Right renal cortex interstitium (tissue), 3 donors: ENCODE measurements at places on chromosomes 12 and 14.

DNA sequence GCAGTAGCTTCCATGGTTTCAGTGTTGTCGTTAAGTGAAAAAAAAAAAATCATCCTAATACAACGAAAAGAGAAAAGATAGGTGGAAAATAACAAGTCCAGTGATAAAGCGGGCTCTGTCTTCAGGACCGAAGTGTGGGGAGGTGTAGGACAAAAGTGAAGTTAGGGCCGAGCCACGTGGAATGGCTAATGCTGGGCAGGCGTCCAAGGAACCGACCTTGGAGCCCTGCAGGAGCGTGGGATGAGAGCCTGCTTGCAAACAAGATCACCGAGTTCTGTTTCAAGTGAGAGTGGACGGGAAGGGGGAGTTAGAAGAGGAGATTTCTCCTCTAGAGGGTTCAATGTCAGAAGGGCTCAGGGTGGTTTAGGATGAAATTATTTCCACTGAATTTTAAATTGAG lies 22.2 kb downstream of the A2ML1 start:
- DNase-seq, result no peak

- DNase-seq, result no peak
Measured at GRCh38 chr12:130768120-130768519, 52.0 kb upstream of the RIMBP2 start.

DNA sequence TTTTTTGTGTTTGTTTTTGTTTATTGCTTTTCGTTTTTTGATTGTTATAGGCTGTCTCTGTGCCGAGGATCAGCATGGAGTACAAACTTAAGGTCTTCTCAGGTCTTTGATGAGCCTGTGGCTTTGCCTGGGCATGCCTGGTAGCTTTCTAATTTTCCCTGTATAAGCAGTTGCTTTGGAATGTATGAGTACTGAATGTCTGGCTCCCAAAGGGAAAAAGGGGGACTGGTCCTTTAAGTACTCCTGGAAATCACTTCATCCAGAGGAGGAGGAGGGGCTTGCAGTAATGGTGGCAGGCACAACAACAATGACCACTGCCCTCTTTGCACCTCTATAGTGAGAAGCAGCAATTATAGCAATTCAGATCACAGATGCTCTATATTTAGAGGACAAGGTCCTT lies 67.6 kb upstream of the TTC7B start:
- DNase-seq, result no peak

GRCh38 chr12:30211743-30212142 lies 428.0 kb upstream of the TMTC1 start:
- DNase-seq, result no peak

- no peak for DNase-seq
Measured at GRCh38 chr12:25459541-25459951, 93.5 kb downstream of the LMNTD1 start.

DNA sequence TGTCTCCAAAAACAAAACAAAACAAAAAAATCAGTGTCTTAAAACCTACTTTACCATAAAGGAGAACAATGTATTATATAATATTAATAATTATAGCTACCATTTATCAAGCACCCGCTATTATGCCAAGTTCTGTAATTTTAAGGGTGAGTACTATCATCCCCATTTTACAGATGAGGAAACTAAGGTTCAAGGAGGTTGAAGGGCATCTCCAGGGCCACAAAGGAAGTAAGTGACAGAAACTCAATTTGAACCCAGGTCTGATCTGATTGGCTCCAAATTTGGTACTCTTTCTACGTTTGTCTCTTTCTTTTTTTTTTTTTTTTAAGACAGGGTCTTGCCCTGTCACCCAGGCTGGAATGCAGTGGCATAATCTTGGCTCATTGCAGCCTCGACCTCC lies 115.4 kb downstream of the BCAT1 start:
- no peak for DNase-seq

GRCh38 chr12:121513464-121514183 lies 67.2 kb downstream of the KDM2B start:
- DNase-seq, result no peak

- DNase-seq, result no peak
Measured at GRCh38 chr12:73057428-73057827, 785.3 kb downstream of the TRHDE start.

- no peak for DNase-seq
Measured at GRCh38 chr14:73216030-73216429, 21.3 kb upstream of the PAPLN start.

GRCh38 chr12:124510301-124510970 lies 57.0 kb downstream of the NCOR2 start:
- no peak for DNase-seq

DNA sequence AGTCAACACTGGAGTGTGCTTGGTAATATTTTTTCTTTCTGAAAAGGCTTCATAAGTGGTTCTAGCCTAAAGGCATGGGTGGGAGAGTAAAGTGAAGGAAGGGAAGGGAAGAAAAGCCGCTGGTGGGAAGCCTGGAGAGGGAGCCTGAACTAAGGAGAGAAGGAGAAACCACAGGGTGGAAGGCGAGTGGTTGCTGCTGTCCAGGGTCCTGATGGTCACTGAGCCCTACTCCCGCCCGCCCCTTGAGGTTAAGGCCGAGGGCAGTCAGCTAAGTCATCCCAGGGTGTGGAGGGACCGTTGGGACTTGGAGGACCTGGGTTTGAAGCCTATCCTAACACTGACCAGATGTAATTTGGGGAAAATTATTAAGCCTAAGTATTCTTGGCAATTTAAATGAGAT lies 189.1 kb downstream of the PIWIL1 start:
- DNase-seq, result peak; percentile 27

DNA sequence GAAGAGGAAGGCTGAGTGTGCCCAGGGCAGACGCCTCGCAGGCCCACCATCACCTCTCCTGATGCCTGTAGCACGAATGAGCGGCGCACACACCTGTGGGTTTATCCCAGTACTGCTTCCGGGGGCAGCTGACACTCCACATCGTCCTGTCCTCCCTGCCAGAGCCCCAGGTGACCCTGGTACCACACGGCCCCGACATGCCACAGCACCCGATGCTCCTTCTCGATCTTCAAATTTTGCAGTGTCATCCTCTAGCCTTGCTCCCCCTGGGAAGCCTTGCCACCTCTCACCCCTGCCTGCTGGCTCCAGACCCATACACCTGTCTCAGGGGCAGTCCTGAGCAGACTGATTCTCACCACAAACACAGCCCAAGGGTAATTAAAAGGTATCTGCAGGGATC lies 40.6 kb downstream of the ANO2 start:
- DNase-seq, result no peak

- DNase-seq, result no peak
Measured at GRCh38 chr12:9449181-9449580, 158.5 kb downstream of the KLRB1 start.

DNA sequence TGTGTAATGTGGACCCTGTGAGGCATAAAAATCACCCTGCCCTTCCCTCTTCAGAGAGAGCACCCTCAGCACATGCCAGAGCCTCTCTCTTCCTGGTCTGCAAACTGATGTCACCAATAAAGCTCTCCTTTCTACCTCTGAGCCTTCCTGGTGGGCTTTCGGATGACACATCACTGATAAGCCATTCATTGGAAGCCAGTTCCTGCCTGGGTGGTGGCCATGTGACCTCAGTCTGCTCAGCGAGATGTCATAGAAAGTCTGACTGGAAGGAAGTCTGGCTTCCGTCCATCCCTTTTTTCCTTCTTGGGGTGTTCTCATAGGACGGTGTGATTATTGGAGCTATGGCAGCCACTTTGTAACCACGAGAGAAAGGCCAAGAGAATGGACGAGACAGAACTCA lies 95.7 kb downstream of the PIWIL1 start:
- no peak for DNase-seq

- no peak for DNase-seq
Measured at GRCh38 chr12:11719678-11720099, 70.2 kb downstream of the ETV6 start.

DNA sequence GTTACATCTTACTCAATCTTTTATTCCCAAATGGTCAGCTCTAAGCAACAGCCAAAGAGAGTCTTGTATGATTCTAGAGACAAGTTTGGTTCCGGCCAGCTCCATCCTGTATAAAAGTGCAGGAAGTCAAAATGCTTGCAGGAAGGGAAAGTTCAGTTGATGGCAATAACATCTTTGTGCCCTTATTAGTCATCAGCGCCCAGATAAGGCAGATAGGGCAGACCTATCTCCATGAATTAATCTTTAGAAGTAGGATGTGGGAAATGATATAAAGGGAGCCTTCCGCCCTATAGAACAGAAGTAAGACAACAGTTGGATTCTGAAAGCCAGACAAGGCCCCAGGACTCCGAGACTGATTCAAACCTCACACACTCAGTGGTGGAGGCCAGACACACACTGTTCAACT lies 6.4 kb downstream of the GNS start:
- DNase-seq, result no peak

- DNase-seq, result no peak
Measured at GRCh38 chr12:108630481-108631207, 3.0 kb downstream of the SELPLG start.

- DNase-seq, result no peak
Measured at GRCh38 chr12:122862110-122862634, 26.9 kb downstream of the HIP1R start.

GRCh38 chr12:52739963-52740362 lies 36.6 kb upstream of the KRT77 start:
- DNase-seq, result no peak

DNA sequence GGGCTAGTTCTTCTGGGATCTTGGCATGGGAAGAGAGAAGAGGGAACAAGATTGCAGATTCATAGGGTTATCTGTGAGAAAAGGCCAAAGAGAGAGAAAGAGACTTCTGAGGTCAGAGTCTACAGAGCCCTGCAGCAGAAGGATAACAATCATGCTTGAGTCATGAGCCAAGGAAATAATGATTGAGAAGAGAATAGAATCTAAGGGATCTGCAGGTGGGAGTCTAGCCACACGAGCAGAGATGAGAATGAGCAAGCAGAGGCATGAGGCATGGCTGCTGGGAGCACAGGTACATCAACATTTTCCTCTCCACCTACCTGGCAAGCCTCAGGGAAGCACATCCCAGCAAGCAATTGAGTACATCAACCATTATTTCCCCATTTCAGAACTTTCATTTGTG lies 303.7 kb downstream of the LRIG3 start:
- DNase-seq, result no peak

- DNase-seq, result no peak
Measured at GRCh38 chr12:79522257-79522988, 168.3 kb downstream of the PAWR start.

GRCh38 chr12:95397571-95397970 lies 76.4 kb upstream of the METAP2 start:
- no peak for DNase-seq

GRCh38 chr12:102167821-102168604 lies 29.6 kb downstream of the PMCH start:
- DNase-seq, result no peak

- no peak for DNase-seq
Measured at GRCh38 chr12:57456145-57456700, 1.1 kb downstream of the INHBE start.

GRCh38 chr12:79988368-79988767 lies 53.5 kb upstream of the PPP1R12A start:
- DNase-seq, result no peak

GRCh38 chr12:3379079-3379478 lies 111.9 kb upstream of the PRMT8 start:
- no peak for DNase-seq

- no peak for DNase-seq
Measured at GRCh38 chr14:97490521-97491070, 693.4 kb downstream of the VRK1 start.

DNA sequence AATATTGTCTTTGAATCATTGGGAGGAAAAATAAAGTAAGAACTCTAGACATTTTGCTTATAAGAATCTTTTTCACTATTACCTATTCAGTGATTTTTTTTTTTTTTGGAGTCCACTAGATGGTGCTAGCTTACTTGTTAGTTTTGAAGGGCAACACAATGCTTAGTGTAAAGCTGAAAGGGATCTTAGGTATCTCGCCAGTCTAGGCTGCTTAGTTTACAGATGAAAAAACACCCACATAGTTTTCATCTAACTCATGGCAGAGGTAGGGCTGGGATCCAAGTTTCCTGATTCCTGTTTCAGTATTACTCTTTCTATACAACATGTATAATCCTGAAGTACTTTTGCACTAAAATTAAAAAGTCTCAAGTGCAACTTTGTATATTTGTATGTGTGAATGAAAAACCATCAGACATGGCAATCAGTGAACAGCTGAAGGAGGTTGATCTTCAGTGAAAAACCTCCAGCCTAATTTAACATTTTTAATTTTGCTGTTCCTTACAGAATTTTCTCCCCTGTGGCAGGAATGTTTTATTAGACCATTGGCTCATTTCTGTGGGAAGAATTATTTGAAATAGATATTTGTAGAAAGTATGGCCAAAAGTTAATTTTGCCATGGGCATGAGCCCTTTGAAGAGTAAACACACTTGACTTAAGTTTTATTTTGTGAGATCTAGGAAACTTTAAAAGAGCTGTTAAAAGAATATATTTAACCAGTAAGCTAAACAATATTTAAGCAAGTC lies 40.7 kb downstream of the LRRIQ1 start:
- DNase-seq, result no peak

- DNase-seq, result no peak
Measured at GRCh38 chr14:22515929-22516328, 73.1 kb downstream of the DAD1 start.

DNA sequence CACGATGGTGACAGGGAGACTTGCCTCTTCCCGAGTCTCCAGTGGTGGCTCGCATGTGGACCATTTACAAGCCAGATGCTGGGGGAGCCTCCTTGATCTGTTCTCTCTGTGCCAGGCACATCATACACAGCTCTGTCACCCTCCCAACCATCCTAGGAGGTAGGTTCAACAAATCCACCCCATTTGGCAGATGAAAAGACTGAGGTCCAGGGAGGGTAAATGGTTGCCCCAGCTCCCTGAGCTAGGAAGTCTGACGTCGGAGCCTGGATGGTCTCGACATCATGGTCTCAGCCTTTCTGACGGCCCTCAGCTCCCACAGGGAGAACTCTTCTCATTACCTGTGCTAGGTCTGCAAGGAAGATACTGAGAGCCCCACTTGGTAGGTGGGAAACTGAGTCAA lies 189.6 kb downstream of the RBM19 start:
- no peak for DNase-seq

DNA sequence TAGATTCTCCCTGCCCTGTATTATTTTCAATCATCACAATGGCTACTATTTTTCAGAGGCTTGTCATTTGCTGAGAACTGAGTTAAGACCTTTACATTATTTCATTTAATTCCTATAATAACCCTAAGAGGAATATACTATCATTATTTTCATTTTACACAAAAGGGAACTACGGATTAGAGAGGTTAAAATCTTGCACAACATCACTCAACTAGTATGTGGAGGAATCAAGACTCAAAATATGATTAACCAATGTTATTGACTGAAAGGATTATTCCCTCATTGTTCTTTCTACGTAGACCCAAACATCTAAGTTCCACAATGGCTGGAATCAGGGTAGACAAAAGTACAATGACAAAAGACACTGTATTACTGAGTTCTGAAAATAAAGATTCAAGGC lies 45.0 kb downstream of the GPR65 start:
- no peak for DNase-seq

GRCh38 chr14:54706769-54707168 lies 139.8 kb downstream of the SAMD4A start:
- DNase-seq, result no peak

DNA sequence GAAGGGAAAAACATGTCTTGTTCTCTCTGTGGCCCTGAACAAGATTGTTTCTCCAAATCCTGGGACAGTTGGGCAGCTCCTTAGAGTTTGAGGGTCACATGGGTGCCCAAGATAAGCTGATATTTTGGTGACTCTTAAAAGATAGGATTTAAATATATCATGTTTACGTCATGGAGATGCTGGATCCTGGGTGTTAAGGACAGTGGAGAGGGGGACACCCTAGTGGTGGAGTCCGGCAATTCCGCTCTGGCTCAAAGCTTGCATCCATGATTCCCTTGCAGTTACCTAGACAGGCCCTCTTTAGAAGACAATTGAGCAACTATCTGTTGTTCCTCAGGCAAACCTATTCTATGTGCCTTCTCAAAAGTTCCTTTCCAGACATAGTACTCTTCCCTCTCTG lies 101.8 kb downstream of the CMKLR1 start:
- DNase-seq, result no peak
